Fibroblast of skin of left biceps (primary cell): ENCODE measurements at places on chromosomes 6 and 20.

- no peak for DNase-seq
Observed at GRCh38 chr6:5809450-5809849, 197.3 kb downstream of the NRN1 start.

DNA sequence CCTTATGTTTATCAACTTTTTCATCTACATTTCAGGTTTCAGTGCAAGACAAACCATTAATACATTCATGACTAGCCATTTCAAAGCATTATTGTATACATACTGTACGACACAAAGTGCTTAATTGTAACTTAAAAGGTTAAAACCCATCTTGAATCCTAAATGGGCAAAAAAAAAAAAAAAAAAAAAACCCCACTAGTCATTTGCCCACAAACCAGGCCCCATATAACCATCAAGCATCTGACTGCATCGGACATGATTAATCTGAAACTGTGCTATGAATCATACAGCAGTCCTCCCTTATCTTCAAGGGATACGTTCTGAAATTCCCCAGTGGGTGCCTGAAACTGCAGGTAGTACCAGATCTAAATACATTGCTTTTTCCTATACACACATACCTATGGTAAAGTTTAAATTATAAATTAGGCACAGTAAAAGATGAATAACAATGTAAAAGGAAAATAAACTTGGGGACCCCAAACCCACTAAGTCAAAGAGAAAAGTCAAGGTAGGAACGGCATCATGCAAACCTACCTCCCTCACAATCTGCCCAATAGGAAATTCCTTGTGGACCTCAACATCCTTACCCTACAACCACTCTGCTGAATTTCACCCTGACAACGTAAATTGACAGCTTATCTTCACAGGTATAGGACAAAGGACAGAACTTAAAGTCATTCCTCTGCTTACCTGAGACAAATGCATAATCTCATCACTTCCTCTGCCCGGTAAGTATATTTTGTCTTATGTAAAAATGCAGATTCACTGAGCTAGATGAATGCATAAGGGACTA, 14.3 kb downstream of the B4GALT5 start:
- no peak for DNase-seq

DNA sequence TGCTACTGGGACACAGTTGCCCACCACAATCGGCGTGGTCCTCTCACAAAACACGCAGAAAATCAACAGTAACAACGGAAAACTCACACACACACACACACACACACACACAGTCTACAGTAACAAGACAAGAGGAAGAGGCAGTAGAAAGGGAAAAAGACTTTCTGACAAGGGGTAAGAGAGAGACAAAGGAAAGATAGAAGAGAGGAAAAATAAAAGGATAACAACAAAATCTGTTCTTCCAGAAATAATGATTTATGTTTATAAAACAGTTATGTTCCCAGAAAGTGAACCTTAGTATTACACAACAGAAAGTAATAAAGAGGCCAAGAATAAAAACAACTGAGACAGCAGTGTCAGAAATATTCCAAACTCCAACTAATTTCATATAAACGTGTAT, 2.9 kb downstream of the RANBP9 start:
- DNase-seq = no peak

DNA sequence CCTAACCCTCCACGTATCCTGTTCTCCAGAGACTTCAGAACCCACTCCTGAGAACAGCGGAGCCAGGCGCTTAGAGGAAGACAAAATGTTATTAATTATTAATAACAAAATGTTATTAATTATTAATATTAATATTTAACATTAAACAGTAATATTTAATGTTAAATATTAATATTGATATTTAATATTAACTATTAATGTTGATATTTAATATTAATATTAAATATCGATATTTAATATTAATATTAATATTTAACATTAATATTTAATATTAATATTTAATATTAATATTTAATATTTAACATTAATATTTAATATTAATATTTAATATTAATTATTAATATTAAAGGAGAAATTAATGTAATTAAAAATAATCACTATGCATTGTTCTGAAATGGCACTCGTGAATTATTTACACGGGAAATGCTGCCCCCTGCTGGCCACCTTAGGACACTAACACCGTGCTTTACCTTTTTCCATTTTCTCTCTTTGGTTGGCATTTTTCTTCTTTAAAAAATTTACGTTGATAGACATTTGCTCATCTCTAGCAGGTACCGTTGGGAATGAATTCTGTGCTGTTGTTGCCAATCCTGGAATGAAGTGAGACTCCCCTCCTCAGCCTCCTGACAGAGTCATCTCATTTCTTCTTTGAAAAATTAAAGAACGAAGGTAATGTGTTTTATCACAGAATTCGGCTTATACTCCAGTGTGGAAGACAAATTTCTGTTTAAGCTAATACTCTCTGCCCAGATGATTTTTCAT, 7.5 kb upstream of the GGTLC1 start:
- peak; percentile 1 for DNase-seq

DNA sequence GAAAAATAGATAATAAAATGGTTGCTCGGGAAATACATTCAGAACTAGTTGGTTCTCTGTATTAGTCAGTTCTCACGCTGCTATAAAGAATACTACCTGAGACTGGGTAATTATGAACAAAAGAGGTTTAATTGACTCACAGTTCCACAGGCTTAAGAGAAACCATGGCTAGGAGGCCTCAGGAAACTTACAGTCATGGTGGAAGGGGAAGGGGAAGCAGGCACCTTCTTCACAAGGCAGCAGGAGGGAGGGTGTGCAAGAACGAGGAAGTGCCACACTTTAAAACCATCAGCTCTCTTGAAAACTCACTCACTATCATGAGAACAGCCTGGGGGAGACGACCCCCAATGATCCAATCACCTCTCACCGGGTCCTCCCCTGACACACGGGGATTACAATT, 24.2 kb upstream of the SNX9 start:
- no peak for DNase-seq

DNA sequence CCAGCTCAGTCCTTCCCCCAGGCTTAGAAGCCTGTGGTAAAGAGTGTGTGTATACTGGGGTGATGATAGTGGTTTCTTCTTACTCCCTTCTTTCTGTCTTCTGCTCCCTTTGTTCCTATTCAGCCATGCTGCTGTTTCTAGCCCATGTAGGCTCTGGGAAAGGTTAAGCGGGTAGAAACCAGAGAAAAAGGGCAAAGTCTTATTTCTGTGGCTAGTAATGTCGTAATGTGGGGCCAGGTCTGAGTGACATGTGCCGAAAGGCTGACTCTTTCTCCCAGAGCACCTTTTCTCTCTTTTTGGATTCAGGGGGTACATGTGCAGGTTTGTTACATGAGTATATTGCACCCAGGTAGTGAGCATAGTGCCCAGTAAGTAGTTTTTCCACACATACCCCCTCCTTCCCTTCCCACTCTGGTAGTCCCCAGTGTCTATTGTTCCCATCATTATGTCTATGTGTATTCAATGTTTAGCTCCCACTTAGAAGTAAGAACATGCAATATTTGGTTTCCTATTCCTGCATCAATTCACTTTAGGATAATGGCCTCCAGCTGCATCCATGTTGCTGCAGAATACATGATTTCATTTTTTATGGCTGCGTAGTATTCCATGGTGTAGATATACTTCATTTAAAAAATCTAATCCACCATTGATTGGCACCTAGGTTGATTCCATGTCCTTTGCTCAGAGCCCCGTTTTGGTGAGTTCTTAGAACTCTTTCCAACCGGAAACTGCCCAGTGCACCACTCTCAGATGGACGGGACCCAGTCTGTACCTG, 74.3 kb downstream of the EFHC1 start:
- no peak for DNase-seq

DNA sequence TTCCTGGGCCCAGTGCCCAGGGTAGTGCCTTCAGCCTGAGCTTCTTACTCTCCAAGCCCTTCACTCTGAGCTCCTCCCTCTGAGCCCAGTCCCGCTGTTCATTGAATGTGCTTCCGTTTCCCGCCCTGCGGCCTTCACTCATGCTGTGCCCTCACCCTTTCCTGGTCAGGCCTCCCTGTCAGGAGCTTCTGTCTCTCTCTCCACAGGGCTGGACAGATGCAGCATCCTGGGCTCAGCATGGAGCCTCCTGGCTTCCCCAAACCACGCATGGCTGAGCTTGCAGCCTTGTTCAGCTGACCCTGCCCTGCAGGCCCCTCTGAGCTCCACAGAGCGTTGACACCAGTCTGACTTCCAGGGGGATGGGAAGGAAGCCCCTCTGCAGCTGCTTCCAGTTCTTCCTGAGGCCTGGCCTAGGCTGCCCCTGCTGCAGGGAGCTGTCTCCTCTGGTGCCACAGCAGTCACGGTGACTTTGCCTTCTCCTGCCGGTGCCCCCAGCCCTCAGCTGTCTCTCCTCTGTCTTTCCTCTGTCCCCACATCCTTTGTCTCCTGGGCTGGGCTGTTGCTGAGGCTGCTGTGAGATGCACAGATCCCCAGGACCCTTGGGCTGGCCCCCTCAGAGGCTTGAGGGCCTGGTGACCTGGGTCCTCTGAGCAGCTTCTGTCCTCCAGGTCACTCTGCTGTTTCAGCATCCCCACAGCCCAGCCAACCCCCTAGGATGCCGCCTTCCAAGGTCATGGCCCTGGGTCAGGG, 7.9 kb upstream of the MYT1 start:
- no peak for DNase-seq

DNA sequence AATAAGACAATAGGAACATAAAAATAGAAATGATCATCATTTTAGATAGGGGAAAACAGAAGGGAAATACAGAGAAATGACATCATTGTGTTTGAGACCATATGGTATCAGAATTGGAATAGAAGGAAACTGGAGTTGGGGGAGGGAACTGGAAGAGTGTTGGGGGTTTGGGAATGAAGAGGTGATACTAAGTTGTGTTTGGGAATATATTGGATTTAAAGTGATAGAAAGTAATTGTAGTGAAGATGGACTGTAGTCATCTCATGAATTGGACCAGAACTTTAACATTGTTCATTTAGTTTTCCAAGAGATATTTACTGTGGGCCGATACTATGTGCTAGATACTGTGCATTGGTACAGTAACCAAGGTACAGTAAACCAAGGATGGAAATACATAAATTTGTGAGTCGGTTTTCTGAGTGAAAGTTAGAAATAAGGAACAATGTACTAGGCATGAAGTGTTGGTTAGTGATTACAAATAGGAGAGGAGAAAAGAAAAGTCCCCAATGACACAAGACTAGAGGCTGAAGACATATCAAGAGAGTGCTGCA, 32.3 kb downstream of the KCNQ5 start:
- DNase-seq = no peak

GRCh38 chr6:124723671-124724070, 238.6 kb upstream of the RNF217 start:
- no peak for DNase-seq

DNA sequence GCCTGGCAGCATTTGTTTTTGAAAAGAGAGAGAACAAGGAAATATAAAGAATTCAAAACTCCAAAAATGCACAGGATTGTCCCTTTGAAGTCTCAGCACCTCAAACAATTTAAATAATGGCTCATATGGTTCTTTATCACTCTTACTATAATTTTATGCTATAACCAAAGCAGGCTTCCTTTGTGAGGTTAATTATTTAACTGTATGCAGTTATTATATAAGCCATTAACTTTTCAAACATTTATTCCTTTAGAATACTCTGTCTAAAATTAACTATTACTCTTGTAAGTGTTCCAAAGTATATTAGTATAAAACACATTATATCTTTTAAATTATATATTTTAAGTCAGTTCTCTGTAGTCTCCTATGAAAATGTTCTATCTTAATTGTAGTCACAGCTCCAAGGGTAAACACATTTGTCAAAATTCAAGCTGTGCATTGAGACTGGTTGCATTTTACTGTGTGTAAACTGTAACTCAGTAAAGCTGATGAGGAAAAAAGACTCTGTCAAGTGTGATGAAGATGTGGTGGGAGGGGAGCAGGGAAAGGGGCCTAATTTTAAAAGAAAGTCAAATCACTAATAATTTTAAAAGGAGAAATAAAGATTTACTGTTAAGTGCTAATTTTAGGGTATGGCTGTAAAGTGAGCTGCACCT, 20.0 kb upstream of the PLAGL1 start:
- DNase-seq = no peak

DNA sequence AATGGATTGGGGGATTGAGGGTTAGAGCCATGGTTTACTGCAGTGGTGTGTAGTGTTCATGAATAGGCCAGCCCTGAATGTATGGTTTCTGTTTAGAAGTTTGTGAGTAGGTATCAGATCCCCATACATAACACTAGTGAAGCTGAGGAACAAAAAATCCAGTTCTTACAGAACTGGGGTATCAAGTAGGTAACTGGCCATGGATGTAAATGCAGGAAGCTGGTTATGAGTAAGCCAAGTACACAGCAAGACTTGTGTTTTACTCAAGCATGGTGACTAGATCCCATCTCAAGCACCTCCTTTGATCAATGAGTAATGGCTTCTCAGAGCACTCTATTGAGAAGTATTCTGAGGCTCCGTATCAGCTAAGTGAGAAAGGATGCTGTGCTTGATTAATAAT, 613.7 kb upstream of the FLRT3 start:
- DNase-seq = no peak

GRCh38 chr6:111361648-111362047, 121.4 kb downstream of the REV3L start:
- peak; percentile 16 for DNase-seq

DNA sequence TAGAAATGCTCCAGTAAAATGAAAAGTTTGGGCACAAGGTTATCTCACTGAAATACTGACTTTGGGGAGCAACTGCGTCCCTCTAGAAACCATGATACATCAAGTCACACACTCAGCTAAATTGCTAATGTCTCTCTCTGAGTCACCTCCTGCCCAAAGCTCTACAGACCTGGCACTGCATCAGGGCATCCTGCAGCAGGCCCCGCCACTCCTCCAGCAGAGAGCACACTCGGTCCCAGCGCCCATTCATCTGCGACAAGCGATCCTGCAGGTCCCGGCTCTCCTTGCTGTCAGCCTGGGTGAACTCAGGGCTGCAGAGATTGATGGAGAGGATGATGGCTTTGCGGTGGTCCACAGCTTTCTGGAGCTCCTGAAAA, 329.0 kb downstream of the ESR1 start:
- no peak for DNase-seq

GRCh38 chr6:135675862-135676261, 175.6 kb upstream of the PDE7B start:
- no peak for DNase-seq

GRCh38 chr6:23537828-23538227, 588.2 kb upstream of the NRSN1 start:
- no peak for DNase-seq

DNA sequence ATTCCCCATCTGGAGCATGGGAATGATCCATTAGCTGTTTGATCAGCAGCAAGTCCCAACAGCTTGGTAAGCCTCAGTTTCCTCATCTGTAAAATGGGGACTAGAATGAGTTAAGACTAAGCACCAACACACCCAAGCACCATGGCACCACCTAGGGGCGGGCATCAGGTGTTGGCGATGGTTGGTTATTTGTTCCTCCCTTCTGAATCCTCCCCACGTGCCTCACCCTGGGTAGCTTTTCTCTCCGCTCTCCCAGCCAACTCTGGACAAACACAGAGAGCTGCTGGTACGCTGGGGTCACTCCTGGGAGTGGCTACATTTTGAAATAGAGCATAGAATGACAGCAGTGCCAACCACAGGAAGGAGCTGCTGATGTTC, 13.3 kb upstream of the ITPR3 start:
- DNase-seq = no peak

DNA sequence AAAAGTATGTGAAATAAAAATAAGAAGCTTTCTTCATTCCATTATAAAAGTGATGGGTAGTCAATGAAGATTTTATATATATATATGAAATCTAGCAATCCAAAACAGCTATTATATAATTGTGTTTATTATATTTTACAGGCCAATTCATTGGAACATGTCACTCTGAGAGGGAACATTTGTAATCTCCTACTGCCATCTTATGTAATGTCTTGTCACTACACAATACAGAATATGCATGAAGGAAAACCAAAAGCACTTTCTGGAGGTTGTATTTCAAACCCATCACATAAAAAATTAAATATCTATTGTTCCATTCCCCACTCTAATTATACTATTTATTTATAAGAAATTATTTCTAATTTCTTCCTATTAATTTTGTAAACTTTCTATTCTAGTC, 31.5 kb upstream of the IRAK1BP1 start:
- no peak for DNase-seq
